ENCODE measurements at places on chromosomes 16 and 17. TPM values are rescaled to one million over a fixed set of nuclear protein-coding genes. Genes with fewer than 3 reads are reported as not detected.

RPS6KB1 gene
- 44.3 TPM for total RNA-seq

GRCh38 chr17:69761011-69761410, 314.0 kb upstream of the KCNJ16 start:
- DNase-seq: no peak

DNA sequence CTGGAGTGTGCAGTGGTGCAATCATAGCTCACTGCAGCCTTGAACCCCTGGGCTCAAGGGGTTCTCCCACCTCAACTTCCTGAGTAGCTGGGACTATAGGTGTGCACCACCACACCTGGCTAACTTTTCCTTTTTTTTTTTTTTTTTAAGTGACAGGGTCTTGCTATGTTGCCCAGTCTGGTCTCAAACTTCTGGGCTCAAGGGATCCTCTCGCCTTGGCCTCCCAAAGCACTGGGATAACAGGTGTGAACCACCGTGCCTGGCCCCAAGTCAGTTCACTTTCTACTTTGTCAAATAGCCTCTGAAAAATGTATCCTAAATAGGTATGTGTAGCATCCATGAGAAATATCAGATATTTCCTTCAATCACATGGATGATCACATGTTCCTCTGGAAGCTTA, 9.9 kb upstream of the NFAT5 start:
- DNase-seq: no peak

DNA sequence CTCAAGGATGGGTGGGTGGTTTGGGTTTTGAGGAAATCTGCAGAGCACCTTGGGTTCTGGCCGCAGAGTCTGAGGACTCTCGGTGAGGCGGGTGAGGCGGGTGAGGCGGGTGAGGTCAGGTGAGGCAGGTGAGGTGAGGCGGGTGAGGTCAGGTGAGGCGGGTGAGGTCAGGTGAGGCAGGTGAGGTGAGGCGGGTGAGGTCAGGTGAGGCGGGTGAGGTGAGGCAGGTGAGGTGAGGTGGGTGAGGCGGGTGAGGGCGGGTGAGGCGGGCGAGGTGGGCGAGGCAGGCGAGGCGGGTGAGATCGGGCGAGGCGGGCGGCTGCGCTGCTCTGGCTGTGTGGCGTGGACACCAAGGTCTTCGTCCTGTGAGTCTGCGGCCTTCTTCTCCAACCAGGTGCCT, 24.1 kb upstream of the RPL13 start:
- DNase-seq: no peak

- DNase-seq: no peak
Measured at GRCh38 chr16:54412037-54412436, 125.5 kb upstream of the IRX3 start.

DNA sequence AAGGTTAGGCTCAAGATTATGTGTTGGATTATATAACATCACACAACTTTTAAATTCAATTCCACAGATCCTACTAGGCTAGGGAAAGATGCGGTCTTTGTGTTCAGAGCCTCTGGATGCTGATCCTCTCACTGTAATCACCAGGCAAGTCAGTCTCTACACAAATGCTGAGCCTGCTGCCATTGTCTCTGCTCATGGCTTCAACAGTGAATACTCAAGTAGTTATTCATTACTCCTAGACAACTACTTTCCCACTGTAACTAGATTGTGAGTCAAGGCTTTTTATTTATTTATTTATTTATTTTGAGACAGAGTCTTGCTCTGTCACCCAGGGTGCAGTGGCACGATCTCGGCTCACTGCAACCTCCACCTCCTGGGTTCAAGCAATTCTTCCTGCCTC, 15.8 kb upstream of the NDUFAB1 start:
- no peak for DNase-seq

Data from activated CD4-positive, alpha-beta memory T cell treated with anti-CD3 and anti-CD28 coated beads, Interleukin-2, amount 10 ng/mL, durations not matched to agents 7 days and 5 days (primary cell).